Amygdala (tissue), 56 donors: ENCODE measurements at places on chromosomes 12 and 14.

GRCh38 chr12:96117460-96117859 is 76.7 kb upstream of the ELK3 start:
- DNase-seq: no peak

DNA sequence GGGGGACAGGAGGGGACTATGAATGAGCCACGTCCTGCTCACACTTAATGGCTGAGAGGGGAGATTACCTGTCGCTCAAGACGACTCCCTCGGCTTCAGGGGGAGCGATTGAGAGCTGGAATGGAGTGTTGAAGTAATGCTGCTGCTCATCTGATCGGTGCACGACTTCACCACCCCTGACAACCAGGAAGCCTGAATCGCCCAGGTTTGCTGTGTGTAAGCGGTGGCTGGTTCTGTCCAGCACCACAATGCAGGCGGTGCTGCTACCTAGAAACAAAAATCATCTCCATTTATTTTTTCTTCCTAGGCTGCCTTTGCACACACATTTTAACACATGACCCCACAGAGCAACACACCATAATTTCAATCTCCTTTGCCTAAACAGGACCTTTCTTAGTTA is 37.3 kb downstream of the PPTC7 start:
- DNase-seq: no peak

- no peak for DNase-seq
Measured at GRCh38 chr14:84468153-84468552, 1061.8 kb upstream of the FLRT2 start.

DNA sequence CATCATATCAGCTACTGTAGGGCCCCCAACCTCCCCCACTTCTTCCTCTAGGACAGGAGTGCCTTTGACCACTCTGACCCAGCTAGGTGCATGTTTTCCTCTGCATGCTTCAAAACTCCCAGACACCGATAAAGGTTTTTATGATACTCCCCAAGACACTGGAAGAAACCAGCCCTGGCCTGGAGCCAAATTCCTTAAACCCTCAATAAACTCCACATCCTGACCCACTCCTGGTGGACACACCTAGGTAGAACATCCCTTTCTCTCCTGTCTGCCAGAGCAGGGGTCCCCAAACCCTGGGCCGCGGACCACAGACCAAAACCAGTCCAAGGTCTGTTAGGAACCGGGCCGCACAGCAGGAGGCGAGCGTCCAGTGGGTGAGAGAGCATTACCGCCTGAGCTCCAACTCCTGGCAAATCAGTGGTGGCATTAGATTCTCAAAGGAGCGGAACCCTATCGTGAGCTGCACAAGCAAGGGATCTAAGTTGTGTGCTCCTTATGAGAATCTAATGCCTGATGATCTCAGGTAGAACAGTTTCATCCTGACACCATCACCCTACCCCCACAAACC is 49.6 kb downstream of the NT5DC3 start:
- DNase-seq: no peak

- no peak for DNase-seq
Measured at GRCh38 chr14:58280954-58281787, 17.2 kb upstream of the ARID4A start.

DNA sequence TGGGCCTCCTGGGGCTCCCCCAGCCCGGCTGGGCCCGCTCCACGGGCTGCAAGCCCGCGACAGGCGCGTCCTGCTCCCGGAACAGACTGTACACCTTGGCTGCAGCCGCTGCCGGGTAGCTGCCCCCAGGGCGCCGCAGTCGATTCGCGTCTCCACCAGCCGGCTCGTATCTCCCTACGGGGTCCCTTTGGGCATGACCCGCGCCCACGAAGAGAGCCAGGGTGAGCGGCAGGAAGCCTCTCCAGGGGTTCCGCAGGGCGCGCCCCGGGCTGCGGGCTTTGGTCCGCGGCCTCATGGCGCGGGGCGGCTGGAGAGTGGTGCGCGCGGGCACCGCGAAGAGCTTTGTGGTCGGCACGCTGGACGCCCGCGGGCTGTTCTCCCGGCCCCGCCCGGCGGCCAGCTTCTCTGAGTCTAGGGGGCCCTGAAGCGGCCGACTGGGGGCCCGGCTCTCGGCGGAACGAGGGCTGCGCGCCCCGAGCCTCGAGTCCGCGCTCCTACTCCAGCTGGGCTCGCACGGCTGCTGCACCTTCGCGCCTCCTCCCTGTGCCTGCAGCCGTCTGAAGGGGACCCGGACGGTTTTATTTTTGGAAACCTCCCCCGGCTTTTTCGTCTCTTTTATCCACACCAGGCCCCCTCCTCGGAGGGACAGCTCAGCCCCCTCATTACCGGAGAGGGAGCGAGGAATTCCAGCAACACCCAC is at the start of gene LTBP2:
TSS of gene LTBP2 (minus strand) at position 588 of the 700 bp plus-strand sequence. CDS start at position 295, 293 bp downstream.
- no peak for DNase-seq

DNA sequence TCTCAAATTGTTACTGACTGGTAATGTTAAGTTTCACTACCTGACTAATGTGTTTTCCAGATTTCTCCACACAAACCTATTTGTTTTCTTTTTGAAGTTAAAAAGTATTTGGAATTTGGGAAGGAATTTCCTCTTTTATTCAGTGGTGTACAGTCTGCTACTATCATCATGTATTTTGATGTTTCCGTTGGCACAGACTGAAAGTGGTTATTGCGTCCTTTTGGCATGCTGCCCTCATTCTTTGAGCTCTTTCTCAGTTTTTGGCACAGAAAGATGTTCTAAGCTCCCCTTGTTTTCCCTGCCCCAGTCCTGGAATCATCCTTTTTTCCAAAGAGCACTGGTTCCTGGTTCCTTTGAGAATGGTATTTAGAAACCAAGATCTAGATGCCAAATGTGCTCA is 31.4 kb upstream of the RTRAF start:
- no peak for DNase-seq

- DNase-seq: no peak
Measured at GRCh38 chr12:56993346-56993745, 13.0 kb downstream of the ZBTB39 start.

GRCh38 chr12:1842183-1842904 is 22.0 kb downstream of the LRTM2 start:
- no peak for DNase-seq

DNA sequence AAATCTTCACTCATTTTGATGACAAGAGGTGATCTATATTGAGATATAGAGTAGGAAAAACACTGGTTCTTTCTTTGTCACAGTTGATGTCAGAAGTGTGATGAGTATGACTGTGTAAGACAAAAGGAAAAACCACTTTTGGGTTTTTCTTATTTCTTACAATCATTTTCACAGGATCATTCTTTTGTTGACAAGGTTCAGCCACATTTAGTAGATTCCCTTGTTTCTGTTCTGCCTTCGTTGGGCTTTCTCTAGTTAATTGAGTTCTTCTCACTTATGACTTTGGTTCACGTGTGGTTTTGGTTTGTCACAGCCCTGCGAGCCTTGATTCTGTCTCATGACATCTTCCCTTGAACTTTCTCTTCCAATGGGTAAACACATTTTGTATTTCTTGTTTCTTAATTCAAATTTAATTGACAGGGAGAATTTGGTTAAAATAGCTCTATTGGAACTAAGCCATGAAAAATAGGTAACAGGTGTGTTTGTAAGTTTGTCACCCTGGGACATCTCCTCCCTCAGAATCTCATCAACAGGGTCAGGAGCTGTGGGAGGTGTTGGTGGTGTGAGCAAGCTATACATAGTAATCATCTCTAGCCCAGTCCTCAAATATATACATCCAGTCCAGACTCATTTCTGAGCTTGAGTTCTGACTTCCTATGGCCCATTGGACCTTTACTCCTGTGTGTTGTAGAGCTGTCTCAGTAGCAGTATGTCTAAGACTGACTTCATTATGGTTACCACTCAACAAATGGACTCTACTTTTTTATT is 255.3 kb downstream of the BMP4 start:
- no peak for DNase-seq

DNA sequence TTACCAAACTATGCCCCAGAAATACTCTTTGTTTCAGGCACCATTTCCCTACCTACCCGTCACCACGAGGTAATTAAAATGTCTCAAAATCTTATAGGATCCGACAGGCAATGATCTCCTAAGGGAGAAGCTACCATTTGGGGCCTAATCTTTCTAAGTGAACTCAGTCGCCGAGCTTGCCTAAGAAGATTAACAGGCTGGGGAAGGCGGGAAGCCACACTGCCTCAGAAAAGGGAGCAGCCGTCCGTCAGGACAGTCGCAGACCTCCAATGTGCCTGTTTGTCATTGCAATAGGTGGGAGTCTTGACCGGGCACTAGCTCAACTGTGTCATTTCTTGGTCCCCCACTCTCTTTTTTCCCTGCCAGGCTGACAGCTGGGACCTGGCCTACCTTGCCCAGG is 4.6 kb downstream of the TTC7B start:
- DNase-seq: no peak

DNA sequence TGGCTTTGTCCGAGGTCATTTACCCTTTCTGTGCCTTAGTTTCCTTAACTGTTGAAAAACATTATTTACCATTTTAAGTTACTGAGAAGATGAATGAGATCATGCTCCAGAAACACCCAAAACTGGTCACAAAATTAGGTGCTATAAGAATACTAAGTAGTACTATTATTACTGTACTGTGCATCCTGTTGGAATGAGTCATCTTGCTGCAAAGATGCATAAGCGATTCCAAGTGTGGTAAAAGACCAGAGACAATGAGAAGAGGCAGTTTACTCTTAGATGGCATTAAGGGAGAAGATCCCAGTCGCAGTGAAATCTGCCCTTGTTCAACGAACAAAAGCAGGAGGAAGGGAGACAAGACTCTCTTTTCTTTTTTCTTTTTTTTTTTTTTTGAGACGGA is 4.2 kb upstream of the PLEKHA5 start:
- DNase-seq: no peak

GRCh38 chr12:5525783-5526367 is 94.0 kb downstream of the NTF3 start:
- no peak for DNase-seq

GRCh38 chr12:102948941-102949352 is 8.5 kb upstream of the ASCL1 start:
- DNase-seq: peak; percentile 4

DNA sequence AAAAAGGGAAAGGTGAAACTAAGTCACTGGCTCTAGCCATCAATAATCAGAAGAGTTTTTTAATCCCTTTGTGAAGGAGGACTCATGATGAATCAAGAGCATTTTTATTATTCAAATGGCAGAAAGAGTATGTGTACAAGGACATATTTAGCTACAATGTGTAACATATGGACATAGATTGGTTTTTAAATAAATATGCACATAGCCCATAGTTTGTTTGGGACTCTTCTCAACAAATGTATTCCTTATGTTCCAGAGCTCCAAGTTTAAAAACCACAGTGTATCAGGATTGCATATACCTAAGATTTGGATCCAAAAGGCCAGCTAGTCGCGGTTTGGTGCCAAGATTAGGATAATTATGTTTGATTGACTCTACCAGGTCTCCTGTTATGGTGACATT is 104.2 kb downstream of the C12orf50 start:
- no peak for DNase-seq

DNA sequence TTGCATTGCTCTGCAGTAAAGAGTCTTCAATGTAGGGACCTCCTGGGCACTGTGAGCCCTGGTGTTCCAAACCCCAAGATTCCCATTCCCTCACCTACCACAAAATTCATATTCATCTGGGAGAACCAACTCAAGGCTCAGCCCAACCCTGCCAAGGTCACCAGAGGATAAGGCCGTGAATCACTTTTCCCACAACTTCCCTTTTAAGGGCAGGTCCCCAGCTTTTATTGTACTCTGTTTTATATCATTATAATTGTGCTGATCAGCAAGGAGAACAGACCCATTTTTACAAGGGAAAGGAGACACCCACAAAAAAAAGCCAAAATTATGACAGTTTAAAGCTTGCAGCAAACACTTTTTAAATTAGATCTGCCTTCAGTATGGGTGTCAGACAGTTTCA is 363.0 kb upstream of the FKBP4 start:
- DNase-seq: no peak

- no peak for DNase-seq
Measured at GRCh38 chr12:52434081-52434733, at the start of gene KRT75. KRT75 (minus strand) TSS chr12:52434371; CDS start chr12:52434304, 67 bp downstream.

- no peak for DNase-seq
Measured at GRCh38 chr14:50123062-50123461, 6.7 kb upstream of the VCPKMT start.

- no peak for DNase-seq
Measured at GRCh38 chr12:77625441-77625840, 205.3 kb upstream of the NAV3 start.

- DNase-seq: no peak
Measured at GRCh38 chr12:18754124-18754707, 16.3 kb downstream of the CAPZA3 start.

GRCh38 chr14:29637411-29637810 is 290.2 kb downstream of the PRKD1 start:
- DNase-seq: peak; percentile 34

DNA sequence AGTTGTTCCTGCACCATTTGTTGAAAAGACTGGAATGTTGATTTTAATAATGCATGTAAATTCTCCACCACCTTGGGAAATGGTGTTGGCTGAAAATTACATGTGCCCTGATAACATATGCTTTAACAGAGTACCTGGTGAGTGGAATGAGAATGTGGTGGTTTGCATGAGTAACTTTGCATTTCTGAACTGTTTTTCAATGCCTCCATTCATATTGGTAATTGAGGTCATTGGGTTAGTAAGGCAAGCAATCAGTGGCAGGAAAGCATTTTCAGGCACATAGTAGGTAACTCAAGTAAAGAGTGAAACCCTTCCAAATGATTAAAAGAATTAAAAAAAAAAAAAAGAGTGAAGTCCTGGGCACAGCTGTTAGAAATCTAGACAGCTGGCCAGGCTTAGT is 32.2 kb upstream of the BICD1 start:
- no peak for DNase-seq

GRCh38 chr12:127297327-127297726 is 969.6 kb upstream of the TMEM132C start:
- DNase-seq: no peak

DNA sequence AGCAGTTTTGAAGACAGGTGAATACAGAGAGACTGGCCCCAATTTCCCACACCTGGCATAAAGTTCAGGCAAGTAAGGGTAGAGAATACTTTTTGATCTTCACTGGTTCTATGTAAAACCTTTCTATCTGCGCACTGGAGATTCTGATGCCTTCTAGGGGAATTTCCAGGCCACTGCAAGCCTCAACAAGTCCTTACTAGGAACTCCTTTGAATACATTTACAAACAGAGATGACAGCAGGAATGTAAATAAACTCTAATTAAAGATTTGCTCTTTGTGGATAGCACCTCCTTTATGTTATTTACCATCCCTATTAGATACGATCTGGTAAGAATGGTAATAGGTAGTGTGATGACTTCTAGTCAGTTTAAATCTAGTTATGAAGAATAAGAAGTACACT is 69.2 kb downstream of the NTN4 start:
- no peak for DNase-seq

DNA sequence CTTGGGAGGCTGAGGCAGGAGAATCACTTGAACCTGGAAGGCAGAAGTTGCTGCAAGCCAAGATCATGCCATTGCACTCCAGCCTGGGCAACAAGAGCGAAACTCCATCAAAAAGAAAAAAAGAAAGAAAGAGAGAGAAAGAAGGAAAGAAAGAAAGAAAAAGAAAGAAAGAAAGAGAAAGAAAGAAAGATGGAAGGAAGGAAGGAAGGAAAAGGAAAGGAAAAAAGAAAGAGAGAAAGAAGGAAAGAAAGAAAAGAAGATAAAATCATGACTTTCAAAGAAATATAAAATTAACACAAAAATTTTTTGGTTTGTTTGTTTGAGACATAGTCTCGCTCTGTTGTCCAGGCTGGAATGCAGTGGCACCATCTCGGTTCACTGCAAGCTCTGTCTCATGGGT is 22.2 kb upstream of the DAAM1 start:
- no peak for DNase-seq

- DNase-seq: no peak
Measured at GRCh38 chr12:24049101-24049500, 99.6 kb upstream of the SOX5 start.
